Endothelial cell of umbilical vein (primary cell): ENCODE measurements at places on chromosomes 11 and 22. TPM values are rescaled to one million over a fixed set of nuclear protein-coding genes. Genes with fewer than 3 reads are reported as not detected.

The GATD1 gene
- total RNA-seq: 78.5 and 83.1 TPM in 2 replicates

The RBFOX2 gene
- total RNA-seq: 125 and 129 TPM in 2 replicates

The TRIM66 gene
- total RNA-seq: 8.6 and 11.7 TPM in 2 replicates

The SHISAL1 gene
- total RNA-seq: 0.07 and 0.09 TPM in 2 replicates

The LRP4 gene
- 2.0 and 3.8 TPM in 2 replicates for total RNA-seq
